ENCODE measurements at places on chromosomes 5 and 9.

DNA sequence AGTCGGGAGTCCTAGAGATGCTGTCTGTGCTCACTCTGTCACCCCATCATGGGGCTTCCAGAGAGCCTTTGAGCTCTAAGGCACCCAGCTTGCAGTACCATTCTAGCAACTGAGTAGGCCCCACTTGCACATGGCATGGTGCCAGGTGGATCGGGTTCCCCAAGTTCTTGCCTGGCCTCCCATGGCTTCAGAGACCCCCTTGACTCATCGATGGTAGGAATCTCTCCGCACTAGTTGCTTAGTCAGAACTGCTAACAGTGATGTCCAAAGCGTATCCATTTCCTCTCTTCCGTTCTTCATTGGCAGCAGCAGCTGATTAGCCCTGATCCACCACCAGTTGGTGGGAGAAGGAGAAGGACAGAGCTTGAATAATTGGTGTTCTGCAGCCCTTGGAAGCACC lies 70.3 kb upstream of the RARS1 start:
- no peak for DNase-seq

DNA sequence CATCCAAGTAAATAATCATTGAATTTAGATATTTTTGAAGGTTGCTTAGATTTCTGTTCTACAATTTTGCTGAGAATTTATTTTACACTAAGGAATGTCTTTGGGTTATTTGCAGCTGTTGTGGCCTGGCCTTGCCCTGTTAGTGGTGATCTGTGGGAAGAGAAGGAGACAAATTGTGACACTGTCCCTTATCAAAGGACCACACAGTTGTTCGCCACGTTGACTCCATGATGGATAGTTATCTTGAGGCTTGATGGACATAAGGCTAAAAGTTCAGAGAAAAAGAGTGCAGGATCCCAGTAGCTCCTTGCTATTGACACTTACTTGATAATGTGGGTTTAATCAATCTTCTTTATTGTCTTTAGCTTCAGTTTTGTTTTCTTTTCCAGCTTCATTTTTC lies 186.6 kb upstream of the MEF2C start:
- DNase-seq: no peak

GRCh38 chr5:5313101-5313635 lies 109.3 kb upstream of the ICE1 start:
- no peak for DNase-seq

DNA sequence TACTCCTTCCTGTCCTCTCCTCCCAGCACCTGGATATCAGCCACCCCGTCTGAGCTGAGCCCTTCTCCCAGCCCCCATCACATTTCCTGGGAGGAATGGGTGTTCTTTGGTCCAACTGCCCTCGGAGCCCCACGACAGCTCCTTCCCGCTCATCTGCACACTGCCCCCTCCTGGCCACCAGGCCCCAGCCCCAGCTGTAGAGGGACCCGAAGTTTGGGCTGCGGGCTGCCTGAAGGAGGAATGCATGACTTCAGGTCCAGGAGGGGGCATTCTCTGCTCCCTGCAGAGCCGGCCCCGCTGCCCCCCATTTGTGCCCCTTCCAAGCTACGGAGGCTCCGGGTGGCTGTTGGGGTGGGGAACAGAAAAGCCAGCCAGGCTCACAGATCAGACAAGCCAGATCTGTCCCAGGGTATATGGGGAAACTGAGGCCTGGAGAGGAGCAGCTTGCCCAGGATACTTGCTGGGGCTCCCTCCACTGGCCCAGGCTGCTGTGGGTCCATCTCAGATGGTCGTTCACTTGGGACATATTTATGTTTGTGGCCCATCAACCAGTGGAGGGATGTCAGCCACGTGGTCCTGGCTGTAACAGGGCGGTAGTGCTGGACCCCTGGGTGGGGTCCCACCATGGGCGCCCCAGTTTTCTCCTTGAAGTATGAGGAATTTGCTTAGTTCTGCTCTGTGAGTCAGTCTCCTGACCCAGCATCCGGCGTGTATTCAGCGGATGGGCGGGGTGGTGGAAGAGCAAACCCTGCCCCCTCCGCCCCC lies 33.1 kb downstream of the DAB2IP start:
- DNase-seq: peak; percentile 69

DNA sequence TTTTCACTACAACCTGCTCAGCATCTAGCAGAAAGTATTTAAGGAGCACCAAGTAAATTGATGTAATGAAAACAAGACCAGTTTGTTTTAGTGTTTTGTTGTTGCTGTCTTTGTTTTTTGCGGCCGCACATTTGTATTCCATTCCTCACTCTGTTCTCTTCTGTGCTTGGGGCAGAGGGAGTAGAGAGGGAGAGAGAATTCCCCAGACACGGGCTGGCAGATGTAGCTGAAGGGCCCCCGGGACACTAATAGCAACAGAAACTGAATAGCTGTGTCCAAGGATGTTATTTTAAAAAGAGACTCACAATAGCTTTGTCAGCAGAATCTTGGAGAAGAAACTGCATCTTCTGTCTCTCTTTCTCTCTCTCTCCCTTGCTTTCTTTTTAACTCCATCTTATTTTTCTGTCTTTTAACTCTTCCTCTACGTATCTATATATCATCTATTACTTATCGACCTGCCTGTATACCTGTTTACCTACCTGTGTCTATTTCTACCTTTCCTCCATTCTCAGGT lies 145.3 kb downstream of the PAPPA start:
- no peak for DNase-seq

- DNase-seq: no peak
These were observed 948.9 kb upstream of the ARRDC3 start for GRCh38 chr5:92332039-92332438.

DNA sequence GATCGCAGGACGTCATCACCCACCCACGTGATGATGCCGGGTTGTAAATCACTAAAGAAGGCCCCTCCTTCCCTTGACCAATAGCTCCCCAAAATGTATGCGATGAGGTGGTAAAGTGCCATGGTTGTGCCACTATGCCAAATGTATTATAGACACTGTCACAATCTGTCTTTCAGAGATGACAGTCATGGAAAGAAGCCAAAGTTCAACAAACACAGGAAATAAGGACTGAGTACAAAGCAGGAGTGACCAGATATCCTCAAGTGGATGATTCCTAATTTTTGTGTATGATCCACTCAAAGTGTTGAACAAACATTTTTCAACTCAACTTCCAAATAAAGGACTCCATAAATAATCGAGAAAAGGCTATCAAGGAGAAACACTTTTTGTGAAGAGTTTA lies 12.5 kb downstream of the GLIS3 start:
- no peak for DNase-seq

DNA sequence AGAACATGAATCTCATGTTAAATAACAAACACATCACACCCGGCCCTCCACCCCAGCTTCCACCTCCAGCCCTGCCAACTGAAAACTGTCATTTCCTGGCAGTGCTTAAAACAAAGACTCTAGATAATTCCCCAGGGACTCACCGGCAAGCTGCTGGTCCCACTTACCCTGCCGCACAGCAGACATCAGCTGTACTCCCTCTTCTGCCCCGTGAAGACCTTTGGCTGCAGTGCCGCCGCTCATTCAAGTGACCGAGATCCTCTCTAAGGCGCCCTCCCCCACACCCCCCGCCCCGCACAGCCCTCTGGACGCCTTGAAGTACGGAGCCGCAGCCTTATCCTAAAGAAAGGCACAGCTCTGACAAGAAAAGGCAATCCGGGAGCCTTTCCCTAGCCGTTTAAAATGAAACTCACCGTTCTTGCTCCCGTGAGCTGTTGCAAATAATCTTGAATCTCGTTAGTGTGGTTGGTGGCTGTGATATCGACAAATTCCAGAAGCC lies 434 bp downstream of the GLRX start:
- no peak for DNase-seq

DNA sequence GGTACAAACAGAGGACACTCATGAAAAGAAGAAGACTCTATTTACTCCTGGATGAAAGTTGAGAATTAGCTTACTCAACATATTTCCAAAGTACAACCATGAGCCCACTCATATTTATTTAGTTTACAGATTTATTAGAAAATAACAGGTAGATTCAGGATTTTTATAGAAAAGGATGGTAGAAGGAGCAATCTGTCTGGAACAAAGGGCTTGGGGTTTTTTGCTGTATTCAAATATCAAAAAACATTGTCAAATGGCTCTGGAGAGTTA lies 7.0 kb upstream of the ERAP2 start:
- no peak for DNase-seq

- no peak for DNase-seq
These were observed 50.7 kb upstream of the C6 start for GRCh38 chr5:41264019-41264418.

DNA sequence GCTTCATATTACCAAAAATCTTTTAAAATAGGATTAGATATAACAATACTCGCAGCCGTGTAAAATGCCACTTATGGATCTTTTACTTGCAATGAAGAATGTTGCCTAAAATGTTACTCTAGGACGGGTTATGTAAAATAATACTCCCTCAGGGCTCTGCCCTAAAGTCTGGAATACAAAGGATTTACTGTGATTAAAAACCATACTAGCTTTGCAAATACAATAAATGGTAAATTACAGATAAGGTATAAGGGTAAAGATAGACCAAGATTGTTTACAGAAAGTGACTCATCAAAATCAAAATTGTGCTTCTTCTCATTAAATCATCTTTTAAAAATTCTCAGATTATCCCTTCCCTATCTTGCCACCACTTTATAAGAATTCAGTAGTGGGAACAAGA lies 163.6 kb downstream of the MEF2C start:
- DNase-seq: no peak

GRCh38 chr5:121138495-121138907 lies 674.4 kb downstream of the PRR16 start:
- DNase-seq: no peak

DNA sequence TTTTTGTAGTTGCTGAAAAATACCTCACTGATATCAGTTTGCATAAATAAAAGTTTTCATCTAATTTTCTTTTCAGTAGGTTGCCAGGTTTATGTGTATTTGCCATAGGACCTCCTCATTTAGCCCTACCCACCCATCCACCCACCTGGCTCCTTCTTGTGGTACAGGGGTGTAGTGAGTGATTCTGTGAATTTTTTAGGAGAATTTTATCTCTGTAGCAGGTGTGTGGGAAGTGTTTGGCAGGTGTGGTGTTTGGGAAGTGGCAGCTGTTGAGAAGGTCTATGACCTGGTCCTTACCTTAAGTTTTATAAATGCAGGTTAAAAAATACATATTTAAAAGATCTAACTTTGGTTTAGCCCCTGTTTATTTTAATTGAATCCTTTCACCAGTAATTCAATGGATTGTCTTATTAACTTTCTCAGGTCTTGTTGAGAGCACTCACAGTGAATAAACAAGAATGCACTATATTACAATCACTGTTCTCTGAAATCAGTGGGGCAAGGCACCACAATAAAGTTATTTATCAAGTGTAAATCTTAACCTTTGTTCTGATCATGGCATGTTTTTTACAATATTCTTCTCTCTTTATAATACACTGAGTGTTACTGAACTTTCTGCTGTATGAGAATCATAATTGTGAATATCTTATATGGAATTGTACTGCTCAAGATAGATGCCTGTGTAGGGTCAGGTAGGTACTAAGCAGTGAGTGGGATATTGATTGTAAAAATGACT lies 189.1 kb downstream of the WDR70 start:
- no peak for DNase-seq

DNA sequence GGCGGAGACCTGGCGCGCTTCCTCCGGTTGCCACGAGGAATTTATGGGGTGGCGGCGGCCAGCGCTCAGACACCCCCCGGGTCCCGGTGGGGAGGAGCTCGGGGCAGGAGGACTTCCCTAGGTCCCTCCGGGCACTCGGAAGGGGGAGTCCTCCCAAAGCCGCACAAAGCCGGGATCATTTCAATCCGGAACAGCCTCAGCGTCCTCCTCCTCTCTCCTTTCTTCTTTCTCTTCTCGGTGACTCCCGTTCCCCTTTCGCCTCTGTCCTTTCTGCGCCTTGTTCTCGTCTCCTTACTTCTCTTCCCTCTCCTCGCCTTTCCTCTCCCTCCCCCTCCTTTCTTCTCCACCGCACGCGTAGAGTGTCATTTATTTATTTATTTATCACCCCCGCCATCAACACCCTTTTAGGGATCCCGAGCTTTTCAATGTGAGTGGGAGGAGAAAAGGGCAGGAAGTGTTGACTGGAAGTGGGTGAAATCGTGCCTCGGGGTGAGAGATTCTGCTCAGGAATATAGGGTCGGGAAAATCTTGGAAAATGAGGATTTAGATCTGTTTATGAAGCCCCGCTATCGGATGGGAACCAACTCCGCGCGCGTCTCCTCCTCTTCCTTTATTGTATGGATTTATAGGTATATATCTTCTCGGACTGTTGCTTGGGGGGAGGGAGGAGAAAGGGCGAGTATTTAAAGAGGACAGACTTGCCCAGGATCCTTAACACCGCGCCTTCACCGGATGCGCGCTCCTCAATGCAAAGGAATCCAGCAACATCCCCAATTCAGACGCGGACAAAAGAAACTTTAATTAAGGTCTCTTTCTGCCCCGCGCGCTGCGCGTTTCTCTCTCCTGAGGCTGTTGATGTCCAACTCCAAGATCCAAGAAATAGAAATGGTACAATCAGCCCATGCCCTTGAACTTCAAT lies 2.0 kb upstream of the ZNF462 start:
- no peak for DNase-seq

- no peak for DNase-seq
These were observed 180.5 kb upstream of the DMAC1 start for GRCh38 chr9:7980041-7980440.

DNA sequence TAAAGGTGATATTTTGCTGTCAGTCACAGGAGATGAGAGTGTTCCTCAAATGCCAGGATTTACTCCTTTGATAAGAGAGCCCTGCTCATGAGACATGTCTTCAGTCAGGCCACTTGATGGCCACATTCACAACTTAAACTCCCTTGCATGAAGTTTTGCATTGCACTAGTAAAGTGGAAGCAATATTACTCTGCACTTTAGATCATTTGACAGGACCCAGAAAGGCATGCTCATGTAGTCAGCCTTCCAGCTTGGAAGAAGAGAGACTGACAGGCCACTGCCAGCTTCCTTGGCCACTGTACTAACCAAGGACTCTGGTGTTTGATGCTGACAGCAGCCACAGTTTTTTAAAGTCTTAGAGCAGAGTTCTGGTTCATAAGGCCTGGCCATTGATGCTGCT lies 42.6 kb downstream of the NPR3 start:
- DNase-seq: no peak

- no peak for DNase-seq
These were observed 54.6 kb upstream of the STXBP1 start for GRCh38 chr9:127557466-127557869.

- DNase-seq: no peak
These were observed 27.0 kb upstream of the RNF130 start for GRCh38 chr5:180098526-180098925.

- DNase-seq: no peak
These were observed 12.0 kb downstream of the TMEM8B start for GRCh38 chr9:35840881-35841644.

- DNase-seq: no peak
These were observed 293.4 kb downstream of the YTHDC2 start for GRCh38 chr5:113806904-113807303.

DNA sequence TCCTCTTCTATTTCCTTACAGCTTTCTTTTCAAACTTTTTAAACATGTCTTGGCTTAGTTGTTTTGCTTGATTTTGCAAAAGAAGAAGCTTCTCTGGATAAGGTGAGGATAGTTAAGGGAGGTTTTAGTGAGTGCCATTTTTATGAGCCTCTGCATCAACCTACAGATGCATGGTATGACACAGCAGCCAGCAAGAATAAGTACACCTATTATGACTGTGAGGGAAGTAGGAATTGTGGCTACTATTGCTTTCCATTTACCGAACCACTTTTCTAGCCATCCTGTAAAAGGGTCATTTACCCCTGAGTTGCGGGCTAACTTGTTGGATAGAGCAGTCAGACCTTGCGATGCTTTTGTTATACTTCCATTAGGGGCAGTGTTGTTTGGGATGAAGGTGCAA lies 7.0 kb upstream of the TUT7 start:
- no peak for DNase-seq

- no peak for DNase-seq
These were observed 26.7 kb upstream of the FCN2 start for GRCh38 chr9:134853893-134854292.

- no peak for DNase-seq
These were observed 55.8 kb downstream of the NUP214 start for GRCh38 chr9:131181091-131181681.

Data from stimulated activated CD8-positive, alpha-beta memory T cell treated with anti-CD3 and anti-CD28 coated beads, Interleukin-4, amount 100 ng/mL, for 48 hours (primary cell).